NCI-H1436 (cell line): ENCODE measurements at places on chromosomes 6 and 20.

DNA sequence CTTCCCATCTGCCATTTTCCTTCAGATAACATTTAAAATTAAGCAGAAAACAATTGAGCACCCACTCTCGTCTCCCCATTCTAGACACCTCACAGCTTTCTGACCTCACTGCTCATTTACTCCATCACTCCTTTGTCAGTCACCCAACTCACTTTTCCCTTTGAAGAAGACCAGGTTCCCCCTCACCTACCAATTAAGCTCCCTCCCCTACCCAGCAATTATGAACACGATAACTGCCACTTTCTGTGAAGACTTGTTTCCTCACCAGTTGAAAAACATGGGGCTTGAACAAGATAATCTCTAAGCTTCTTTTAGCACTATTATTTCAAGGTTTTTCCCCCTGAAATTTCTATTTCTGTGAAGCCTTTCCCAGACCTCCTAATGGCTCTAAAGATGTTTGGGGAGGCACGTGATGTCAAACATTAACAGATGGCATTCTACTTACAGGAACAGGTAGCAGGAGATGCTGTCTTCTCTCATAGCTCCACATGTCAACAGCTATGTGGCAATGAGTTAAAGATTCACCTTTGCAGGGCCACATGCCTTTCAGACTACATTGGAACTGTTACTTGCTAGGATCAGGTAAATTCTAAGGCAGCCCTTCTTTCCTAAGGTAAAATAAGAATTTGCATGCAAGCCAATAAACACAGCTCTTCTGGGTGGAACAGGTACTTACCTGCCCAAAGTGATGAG is 24.8 kb upstream of the SLA2 start:
- no peak for DNase-seq

DNA sequence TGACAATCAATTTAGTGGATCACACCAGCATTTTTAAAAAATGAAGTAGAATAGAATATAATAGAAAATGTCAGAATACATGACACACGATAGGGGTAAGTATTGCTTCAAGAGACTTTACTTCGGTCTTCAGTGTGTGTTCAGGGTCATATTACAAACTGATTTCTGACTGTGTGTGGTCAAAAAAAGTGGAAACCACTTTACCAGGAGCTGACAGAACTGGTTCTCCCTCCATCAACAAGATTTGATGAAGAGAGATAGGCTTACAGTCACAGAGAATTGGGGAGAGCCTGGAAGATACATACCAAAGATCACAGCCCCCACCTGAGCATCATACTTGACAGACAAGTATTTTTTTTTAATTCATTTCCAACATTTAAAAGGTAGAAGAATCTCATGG is 21.7 kb downstream of the ARMC2 start:
- no peak for DNase-seq

- DNase-seq = no peak
These were observed 184.5 kb upstream of the AGPAT4 start for GRCh38 chr6:161458201-161458951.

GRCh38 chr6:116206231-116206903 is 47.5 kb downstream of the TSPYL4 start:
- DNase-seq = no peak

DNA sequence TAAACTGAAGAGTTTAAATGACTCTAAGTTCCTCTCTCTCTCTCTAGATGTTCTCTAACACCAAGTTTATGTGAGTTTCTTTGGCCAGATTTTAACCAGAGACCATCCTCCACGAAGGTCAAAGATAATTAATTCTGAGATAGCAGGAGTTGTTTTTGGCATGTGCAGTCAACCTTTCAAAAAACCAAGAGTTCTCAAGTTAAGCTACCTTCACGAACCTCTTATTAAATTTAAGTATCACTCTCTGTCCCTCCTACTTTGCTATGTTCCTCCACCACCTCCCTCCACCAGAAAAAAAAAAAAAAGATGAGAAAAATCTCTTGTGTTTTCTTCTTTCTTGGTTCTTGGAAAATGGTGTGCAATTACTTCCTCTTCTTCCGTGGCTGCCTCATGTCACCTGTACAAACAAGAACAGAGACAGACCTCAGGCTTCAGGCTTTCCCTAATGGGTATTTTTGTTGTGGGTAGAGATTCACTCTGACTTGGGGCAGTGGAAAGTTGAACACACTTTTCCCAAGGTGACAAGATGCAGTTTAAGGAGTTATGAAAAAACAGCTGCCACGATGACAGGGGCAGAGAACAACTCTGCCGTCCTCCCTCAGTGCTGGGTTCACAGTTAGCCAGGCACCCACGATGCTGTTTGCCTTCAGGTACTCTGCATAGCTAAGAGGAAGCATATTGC is 64.3 kb downstream of the ADTRP start:
- no peak for DNase-seq

GRCh38 chr20:404088-404487 is 4.0 kb upstream of the RBCK1 start:
- DNase-seq = no peak

DNA sequence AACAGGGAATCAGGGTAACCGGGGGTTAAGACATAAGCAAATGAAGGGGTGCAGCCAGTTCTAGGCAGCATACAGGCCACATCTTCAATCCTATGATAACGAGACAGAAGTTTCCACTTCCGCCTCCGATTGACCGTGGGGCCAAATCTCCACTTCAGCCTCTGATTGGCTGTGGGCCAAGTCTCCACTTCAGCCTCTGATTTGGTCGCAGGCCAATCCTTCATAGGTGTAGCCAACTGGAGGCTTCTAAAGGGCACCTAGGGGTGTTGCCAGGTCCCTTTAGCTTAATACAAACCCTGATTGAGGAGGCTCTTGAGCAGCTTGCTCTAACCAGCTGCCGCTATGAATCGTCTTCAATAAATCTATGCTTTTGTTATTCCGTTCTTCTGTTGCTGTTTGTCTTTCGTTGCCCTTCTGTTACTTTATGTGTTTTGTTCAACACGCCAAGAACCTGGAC is 2.1 kb upstream of the ERGIC3 start:
- DNase-seq = peak; percentile 94

DNA sequence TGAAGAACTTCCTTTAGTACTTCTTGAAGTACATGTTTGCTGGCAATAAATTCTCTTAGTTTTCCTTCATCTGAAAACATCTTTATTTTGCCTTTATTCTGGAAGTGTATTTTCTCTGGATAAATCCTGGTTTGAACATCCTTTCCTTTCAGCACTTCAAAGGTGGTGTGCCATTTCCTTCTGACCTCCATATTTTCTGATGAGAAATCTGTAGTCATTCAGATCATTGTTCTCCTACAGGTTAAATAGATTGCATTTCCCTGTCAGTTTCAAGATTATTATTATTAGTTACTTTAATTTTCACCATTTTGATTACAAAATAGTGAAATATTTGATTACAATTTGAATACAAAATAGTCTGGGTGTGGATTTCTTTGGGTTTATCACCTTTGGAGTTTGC is 134.5 kb downstream of the CDH26 start:
- DNase-seq = no peak
